Endothelial cell of umbilical vein (primary cell): ENCODE measurements at places on chromosomes 4 and X. TPM values are rescaled to one million over a fixed set of nuclear protein-coding genes. Genes with fewer than 3 reads are reported as not detected.

Gene SFRP2
- total RNA-seq = not detected in 2 replicates

Gene CXCL9
- total RNA-seq = not detected in 2 replicates

Gene GAGE2A
- not detected in 2 replicates for total RNA-seq

Gene CLDN34
- total RNA-seq = 0.35 and 0.46 TPM in 2 replicates

Gene LRCH2
- total RNA-seq = 4.6 and 4.7 TPM in 2 replicates

Gene ZMYM3
- total RNA-seq = 32.9 and 33.1 TPM in 2 replicates

Gene CD40LG
- not detected in 2 replicates for total RNA-seq

Gene WDR17
- 0.42 TPM in 1 of 2 replicates, not detected in the other for total RNA-seq

Gene NRK
- total RNA-seq = 3.1 and 8.0 TPM in 2 replicates

Gene XAGE3
- not detected in 2 replicates for total RNA-seq

Gene CYBB
- total RNA-seq = not detected in 2 replicates

Gene KCND1
- 0.67 and 1.3 TPM in 2 replicates for total RNA-seq

Gene RAB9B
- total RNA-seq = 0.23 and 0.55 TPM in 2 replicates

DNA sequence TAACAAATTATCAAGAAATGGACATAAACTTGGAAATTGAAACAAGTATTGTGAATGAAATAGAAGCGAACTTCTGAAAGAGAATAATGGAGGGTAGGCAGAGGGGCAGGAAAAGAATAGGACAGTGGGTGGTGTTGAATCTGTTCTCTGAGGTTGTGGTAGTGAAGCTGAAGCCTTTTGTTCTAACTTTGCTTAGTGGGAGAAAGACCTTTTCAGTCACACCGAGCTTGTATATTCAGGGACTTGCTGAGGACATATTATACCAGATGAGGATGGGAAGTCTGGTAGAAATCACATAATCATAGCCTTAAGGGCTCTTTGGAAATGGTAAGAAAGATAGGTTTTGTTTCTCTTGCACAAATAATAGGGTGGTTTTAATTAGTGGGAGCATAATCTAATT is 115.4 kb upstream of the NDST4 start:
- no peaks in the 10 kb centered on the region for H3K27me3 ChIP-seq
- no peak for DNase-seq
- H3K4me3 ChIP-seq = no peak overlapping the region
- H3K36me3 ChIP-seq = no peaks in the 10 kb centered on the region

GRCh38 chrX:22665818-22666217 is 333.9 kb upstream of the DDX53 start:
- H3K4me1 ChIP-seq = no peaks in the 10 kb centered on the region
- no peak overlapping the region for H3K4me3 ChIP-seq
- no peak for DNase-seq
- no peaks in the 10 kb centered on the region for H3K27me3 ChIP-seq
- H3K36me3 ChIP-seq = no peaks in the 10 kb centered on the region

DNA sequence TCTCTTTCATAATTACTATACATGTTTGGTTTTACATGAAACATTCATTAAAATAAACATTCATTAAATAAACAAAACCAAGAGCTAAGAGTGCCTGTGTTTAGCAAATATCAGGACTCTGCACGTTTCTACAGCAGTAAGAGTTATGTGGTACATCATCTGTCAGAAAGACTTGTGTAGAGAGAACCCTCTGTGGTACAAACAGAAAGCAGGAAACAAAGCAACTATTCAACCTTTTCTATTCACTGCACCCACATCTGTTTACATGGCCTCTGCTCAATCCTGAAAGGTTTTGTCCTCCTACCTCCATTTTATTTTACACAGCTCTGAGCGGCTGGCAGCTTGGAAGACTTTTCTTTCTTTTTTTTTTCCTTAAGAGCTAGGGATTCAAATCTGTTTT is 90.7 kb upstream of the PCDH18 start:
- H3K4me1 ChIP-seq = no peaks in the 10 kb centered on the region
- no peak for DNase-seq
- H3K4me3 ChIP-seq = no peak overlapping the region
- no peaks in the 10 kb centered on the region for H3K36me3 ChIP-seq

DNA sequence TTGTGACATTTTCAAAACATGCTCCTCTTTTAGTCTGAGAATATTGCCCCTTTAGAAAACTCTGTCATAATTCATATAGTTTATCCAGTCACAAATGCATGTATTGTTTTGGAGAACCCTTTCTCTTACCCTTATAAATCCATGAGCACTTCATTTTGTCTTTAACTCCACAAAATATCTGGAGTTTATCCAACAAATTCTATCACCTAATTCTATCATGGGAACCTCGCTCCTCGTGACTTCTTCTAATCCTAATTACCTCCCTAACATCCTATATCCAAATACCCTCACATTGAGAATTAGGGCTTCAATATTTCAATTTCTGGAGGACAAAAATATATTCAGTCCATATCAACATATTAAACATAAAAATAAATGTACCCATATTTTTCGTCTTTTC is 1565.9 kb downstream of the ARAP2 start:
- no peaks in the 10 kb centered on the region for H3K27me3 ChIP-seq
- no peak overlapping the region for H3K4me3 ChIP-seq
- H3K4me1 ChIP-seq = no peaks in the 10 kb centered on the region

DNA sequence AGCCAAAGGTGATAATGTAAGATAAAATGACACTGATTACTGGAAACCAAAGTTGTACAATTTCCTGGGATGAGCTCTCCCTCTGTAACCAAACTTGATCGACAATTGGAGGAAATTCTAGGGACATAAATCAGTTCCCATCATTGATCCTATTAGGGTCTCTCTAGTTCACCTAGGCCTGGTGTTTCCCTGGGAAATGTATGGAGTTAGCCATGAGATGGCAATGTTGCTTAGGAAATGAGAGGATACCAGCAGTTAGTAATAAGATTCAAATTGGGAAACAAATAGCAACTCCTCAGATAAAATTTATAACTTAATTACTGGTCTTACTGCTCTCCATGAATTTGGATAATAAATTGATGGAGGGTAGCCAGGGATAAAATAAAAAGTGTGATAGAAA is 52.2 kb downstream of the SPATA18 start:
- peaks cover 2% of the 10 kb centered on the region for H3K4me1 ChIP-seq
- H3K27me3 ChIP-seq = no peaks in the 10 kb centered on the region
- H3K36me3 ChIP-seq = no peaks in the 10 kb centered on the region
- H3K27ac ChIP-seq = no peak overlapping the region

- no peak overlapping the region for H3K4me3 ChIP-seq
- H3K27me3 ChIP-seq = no peaks in the 10 kb centered on the region
- H3K36me3 ChIP-seq = no peaks in the 10 kb centered on the region
- H3K4me1 ChIP-seq = no peaks in the 10 kb centered on the region
- H3K27ac ChIP-seq = no peak overlapping the region
Observed at GRCh38 chrX:71321731-71322130, 20.2 kb downstream of the ITGB1BP2 start.

- no peaks in the 10 kb centered on the region for H3K27me3 ChIP-seq
- H3K27ac ChIP-seq = no peak overlapping the region
- H3K4me3 ChIP-seq = no peak overlapping the region
- H3K4me1 ChIP-seq = no peaks in the 10 kb centered on the region
- no peaks in the 10 kb centered on the region for H3K36me3 ChIP-seq
Observed at GRCh38 chr4:27524224-27524623, 663.6 kb downstream of the STIM2 start.

GRCh38 chr4:147658501-147658900 is 25.5 kb downstream of the PRMT9 start:
- H3K27me3 ChIP-seq = no peaks in the 10 kb centered on the region
- no peaks in the 10 kb centered on the region for H3K4me1 ChIP-seq
- DNase-seq = no peak
- no peak overlapping the region for H3K4me3 ChIP-seq
- no peak overlapping the region for H3K27ac ChIP-seq

DNA sequence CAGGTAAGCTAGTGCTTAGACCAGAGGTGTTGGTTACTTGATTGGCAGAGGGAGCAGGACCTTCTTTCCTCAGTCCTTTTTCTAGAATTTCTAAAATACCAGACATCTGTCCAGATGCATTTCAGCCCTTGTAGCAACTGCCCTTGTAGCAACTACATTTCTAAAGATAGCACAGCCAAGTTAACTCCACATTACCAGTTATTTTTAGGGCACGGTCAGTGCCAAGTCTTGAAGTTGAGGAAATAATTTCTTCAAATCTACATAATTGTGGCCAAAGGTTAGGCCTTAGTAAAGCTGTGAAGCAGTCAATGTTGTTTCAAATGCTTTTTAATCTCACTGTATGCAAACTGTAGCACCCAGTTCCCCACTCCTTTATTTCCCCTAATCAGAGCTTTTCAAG is 62.9 kb downstream of the MID1IP1 start:
- H3K4me3 ChIP-seq = no peak overlapping the region
- H3K4me1 ChIP-seq = no peaks in the 10 kb centered on the region
- H3K36me3 ChIP-seq = no peaks in the 10 kb centered on the region
- no peak overlapping the region for H3K27ac ChIP-seq

- H3K27ac ChIP-seq = peak overlapping the region; percentile 40
- DNase-seq = peak; percentile 40
Observed at GRCh38 chr4:76689145-76689817, 208.7 kb downstream of the SOWAHB start.

DNA sequence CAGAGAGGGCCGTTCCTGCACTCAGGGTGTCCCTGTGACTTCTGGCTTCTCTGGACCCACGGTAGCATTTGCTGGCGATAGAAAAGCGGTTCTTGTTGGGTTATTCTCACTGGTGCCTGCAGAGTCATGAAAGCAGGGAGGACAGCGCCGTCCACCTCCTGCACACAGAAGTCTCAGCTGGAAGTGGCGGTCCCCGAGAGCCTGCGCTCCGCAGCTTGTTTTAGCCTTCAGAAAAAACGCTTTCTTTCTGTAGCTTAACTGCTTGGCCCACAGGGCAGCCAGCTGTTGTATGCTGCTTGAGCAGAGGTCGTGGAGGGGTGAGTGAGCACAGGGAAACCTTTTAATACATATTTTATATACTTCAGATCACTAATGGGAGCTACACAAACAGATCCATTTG is 400.7 kb upstream of the FAT1 start:
- no peak overlapping the region for H3K27ac ChIP-seq
- no peaks in the 10 kb centered on the region for H3K4me1 ChIP-seq
- H3K27me3 ChIP-seq = no peaks in the 10 kb centered on the region
- DNase-seq = no peak
- H3K36me3 ChIP-seq = no peaks in the 10 kb centered on the region
- H3K4me3 ChIP-seq = no peak overlapping the region

DNA sequence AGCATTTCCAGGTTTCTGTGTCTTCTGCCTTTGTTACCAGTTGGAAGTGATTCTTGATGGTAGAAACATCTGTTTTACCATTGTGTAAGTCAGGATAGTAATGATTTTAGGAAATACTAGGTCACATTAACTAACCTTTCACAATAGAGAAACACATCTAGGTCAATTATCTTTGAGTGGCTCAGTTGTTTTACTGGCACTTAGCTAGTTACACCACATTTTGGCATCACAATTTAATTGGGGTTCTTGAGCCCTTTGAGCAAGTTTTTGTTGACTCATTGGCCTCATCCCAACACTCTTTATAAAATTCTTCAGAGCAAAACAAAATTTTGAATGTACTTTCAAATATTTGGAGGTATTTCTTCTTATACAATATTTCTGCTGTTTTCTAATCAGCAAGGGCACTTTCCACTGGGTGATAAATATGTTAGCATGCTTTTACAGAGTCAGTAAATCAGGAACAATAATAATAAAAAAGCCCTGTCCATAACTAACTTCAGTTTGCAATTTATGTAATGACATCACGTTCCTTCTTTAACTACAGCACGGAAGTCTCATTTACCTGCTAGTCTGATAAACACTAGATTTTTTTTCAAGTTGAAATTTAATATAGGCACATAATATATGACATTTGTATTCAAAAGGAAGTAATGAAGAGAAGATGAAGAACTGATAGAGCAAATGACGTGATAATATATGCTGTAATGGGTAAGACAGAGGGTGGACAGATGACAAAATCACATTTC is 64.8 kb upstream of the GK2 start:
- DNase-seq = no peak
- H3K4me3 ChIP-seq = no peak overlapping the region
- H3K27ac ChIP-seq = no peak overlapping the region
- H3K4me1 ChIP-seq = no peaks in the 10 kb centered on the region
- no peaks in the 10 kb centered on the region for H3K27me3 ChIP-seq

GRCh38 chrX:49257846-49258748 is 6.4 kb downstream of the FOXP3 start:
- no peaks in the 10 kb centered on the region for H3K36me3 ChIP-seq
- H3K27me3 ChIP-seq = no peaks in the 10 kb centered on the region
- no peaks in the 10 kb centered on the region for H3K4me1 ChIP-seq
- H3K4me3 ChIP-seq = no peak overlapping the region

DNA sequence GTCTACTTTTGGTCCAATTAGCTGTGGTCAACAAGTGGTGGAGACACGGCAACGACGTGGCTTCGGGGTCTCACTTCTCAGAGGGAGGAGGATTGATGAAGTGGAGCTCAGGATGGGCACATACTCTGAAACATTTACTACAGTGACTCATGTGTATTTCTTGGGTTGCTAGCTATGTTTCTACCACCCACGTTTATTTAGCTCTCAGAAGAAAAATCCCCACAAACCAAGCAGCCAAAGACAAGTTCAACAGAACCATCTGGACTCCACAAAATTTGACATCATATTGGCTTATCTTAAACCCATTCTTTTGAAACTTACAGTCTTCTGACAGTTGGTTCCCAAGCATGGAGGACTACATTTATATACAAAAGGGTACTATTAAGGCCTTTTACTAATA is 158.0 kb downstream of the CBLL2 start:
- no peaks in the 10 kb centered on the region for H3K4me1 ChIP-seq
- no peak overlapping the region for H3K4me3 ChIP-seq

DNA sequence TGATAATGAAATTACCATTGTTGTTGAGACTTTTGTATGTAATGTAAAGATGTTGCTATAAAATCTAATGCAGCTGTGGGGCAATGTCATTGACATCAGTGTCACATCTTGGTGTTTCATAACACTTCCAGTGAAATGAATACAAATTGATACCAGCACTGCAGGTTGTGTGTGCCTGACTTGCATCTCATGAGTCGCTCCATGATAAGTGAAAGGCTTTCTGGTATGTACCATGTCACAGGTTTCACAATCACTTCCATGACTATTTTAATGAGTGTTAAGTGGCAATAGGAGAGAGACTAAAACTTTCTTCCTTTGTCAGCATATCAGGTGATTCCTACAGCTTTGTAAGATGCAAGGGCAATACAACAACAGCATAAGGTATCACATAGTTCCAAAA is 94.4 kb downstream of the ABCB7 start:
- H3K4me3 ChIP-seq = no peak overlapping the region
- H3K27me3 ChIP-seq = no peaks in the 10 kb centered on the region
- no peak for DNase-seq
- H3K4me1 ChIP-seq = no peaks in the 10 kb centered on the region
- no peak overlapping the region for H3K27ac ChIP-seq

DNA sequence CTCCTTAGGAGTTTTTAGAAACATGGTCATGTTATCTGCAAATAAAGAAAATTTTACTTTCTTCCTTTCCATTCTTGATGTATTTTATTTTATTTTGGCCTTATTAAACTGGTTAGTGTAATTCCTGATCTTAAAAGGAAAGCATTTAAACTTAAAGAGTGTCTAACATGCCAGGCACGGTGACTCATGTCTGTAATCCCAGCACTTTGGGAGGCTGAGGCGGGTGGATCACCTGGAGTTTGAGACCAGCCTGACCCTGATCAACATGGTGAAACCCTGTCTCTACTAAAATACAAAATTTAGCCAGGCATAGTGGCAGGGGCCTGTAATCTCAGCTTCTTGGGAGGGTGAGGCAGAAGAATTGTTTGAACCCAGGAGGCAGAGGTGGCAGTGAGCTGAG is 281.3 kb downstream of the PTTG2 start:
- no peaks in the 10 kb centered on the region for H3K36me3 ChIP-seq
- H3K27ac ChIP-seq = no peak overlapping the region
- no peaks in the 10 kb centered on the region for H3K27me3 ChIP-seq
- no peak for DNase-seq
- H3K4me3 ChIP-seq = no peak overlapping the region
